Erythroblast (primary cell): ENCODE measurements at places on chromosomes 7 and 10.

DNA sequence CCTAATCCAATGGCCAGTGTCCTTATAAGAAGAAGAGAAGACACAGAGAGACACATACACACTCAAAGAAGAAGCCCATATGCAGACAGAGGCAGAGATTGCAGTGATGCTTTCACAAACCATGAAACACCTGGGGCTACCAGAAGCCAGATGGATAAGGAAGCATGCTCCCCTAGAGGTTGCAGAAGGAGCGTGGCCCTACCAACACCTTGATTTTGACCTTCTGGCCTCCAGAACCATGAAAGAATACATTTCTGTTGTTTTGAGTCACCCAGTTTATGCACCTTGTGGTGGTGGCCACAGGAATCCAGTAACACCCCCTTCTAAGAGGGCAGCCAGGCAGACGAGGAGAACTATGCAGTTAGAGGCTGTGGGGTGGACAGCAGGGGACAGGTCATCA, 43.5 kb downstream of the AOC1 start:
- DNase-seq, result no peak

DNA sequence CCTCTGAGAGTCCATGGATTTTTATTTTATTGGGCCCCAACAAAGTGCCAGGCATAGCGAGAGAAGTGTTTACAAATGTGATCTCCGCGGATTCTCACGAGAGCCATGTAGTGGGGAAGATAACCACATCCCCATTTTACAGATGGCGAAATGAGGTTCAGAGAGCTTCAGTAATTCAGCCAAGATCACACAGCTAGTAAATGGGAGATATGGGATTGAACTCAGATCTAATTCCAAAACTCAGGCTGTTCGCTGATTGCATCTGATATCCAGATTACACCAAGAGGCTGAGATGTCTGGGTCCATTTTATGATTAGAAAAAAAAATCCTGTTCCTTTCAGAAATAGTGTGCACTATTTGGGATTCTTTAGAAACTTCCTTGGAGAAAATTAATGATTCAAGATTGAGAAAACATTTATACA, 1.3 kb downstream of the FAS start:
- no peak for DNase-seq

DNA sequence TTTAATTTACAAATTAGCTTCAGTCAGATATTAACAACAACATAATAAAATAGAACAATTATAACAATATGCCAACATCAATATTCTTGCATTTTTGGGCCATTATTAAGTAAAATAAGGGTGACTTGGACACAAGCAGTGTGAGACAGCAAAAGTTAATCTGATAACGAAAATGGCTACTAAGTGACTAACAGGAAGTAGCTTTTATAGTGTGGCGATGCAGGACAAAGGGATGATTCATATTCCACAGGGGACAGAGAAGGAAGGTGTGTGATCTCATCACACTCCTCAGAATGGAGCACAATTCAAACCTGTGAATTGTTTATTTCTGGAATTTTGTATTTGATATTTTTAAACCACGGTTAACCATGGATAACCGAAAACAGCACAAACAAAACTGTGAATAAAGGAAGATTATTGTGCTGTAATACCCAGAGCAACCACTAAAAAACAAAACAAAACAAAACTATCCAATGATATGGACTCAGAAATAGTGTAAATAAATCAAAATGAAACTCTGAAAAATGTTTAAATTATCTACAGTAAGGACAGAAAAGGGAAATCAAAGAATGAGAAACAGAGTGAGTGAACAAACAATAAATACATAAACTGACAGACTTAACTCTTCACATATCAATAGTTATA, 66.9 kb upstream of the TFEC start:
- DNase-seq, result peak; percentile 1

- no peak for DNase-seq
Observed at GRCh38 chr10:62424026-62424425, 49.9 kb downstream of the ZNF365 start.

DNA sequence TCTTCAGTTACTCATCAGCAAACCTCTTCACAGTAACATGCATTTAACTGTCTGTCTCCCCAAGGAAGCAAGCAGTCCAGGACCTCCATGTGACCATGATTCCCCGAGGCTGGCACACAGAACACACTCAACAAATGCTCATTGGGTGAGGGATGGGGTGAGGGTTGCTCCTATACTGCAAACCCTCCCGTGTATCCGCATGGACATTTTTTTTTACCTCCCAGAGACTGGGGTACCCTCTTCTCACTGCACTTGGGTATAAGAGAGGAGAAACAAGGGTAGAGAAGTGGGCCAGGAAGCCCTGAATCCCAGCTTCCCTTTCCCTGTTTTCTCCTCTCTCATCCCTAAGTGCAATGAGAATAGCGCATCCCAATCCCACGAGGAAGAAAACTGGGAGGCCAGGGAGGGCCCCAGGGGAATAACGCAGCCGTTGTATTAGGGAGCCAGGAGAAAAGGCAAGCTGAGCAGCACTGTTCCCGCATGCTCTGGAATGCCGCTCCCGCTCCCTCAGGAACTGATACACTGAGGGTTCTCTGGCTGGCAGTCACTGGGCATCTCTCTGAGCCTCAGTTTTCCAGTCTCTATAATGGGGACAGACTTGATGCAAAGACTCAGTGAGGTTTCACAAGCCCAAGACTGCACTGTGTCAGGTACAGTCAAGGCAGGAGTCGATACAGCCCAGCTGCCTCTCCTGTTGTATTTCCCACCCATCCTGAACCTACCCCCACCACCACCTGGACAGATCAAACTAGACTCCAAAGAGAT, 134.6 kb downstream of the GRID1 start:
- no peak for DNase-seq

GRCh38 chr7:138838166-138838565, 40.2 kb upstream of the ATP6V0A4 start:
- no peak for DNase-seq

- DNase-seq, result no peak
Observed at GRCh38 chr7:34073676-34074075, 168.3 kb downstream of the BMPER start.

GRCh38 chr7:69782917-69783684, 184.8 kb downstream of the AUTS2 start:
- no peak for DNase-seq

GRCh38 chr7:55052741-55053427, 34.1 kb downstream of the EGFR start:
- no peak for DNase-seq

DNA sequence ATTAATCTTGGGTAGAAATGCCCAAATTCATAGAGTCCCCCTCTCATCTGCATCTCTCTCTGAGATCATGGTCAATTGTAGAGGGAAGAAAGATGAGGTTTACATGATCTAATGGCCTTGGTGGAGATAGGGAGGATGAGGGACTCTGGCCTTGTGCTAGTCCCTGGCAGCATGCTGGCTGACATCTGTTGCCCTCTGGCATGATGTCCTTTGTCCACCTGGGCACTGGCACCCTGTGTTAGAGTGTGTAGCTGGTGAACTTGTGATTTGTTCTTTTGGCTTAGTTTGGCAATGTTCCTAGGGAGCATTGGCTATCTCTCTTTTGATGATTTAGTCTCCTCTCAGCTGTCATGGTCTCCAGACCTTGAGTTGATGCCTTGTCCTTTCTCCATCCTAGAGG, 103.2 kb downstream of the DYNC1I1 start:
- DNase-seq, result no peak

GRCh38 chr7:3146571-3147226, 103.0 kb upstream of the CARD11 start:
- DNase-seq, result peak; percentile 15

- no peak for DNase-seq
Observed at GRCh38 chr10:72085864-72086465, 2.4 kb downstream of the SPOCK2 start.

GRCh38 chr7:130114374-130114773, 44.0 kb downstream of the KLHDC10 start:
- no peak for DNase-seq

DNA sequence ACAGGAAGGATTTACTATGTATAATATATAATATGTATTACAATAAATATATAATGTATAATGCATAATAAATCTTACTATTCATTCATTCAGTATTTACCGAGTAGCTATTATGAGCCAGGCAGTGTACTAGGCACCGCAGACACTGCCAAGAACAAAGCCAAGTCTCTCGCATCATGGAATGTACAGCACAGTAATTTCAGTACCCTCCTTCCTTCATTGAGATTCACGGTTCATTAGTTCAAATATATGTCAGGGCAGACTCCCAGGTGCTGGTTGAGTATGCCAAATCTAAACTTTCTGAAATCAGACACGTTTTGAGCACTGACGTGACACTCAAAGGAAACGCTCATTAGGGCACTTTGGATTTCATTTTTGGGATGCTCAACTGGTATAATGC, 9.1 kb downstream of the USP6NL start:
- peak; percentile 17 for DNase-seq

GRCh38 chr10:118141471-118141870, 94.7 kb upstream of the RAB11FIP2 start:
- no peak for DNase-seq

- no peak for DNase-seq
Observed at GRCh38 chr10:89296220-89296648, 5.6 kb upstream of the IFIT2 start.

- no peak for DNase-seq
Observed at GRCh38 chr10:61130366-61130765, 186.4 kb upstream of the RHOBTB1 start.

DNA sequence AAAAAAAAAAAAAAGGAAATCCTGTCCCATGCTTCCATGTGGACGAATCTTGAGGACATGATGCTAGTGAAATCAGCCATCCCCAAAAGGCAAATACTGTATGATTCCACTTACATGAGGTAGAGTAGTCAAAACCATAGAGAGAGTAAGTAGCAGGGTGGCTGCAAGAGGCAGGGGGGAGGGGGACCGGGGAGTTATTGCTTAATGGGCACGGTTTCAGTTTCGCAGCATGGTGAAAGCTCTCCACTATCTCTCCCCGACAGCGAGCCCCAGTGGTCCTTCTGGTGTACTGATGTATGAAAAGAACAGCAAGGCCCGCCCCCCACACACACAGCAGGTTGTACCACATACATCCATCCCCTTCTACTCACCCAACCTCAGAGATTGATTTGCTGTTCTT, 32.8 kb downstream of the NOD1 start:
- peak; percentile 59 for DNase-seq

DNA sequence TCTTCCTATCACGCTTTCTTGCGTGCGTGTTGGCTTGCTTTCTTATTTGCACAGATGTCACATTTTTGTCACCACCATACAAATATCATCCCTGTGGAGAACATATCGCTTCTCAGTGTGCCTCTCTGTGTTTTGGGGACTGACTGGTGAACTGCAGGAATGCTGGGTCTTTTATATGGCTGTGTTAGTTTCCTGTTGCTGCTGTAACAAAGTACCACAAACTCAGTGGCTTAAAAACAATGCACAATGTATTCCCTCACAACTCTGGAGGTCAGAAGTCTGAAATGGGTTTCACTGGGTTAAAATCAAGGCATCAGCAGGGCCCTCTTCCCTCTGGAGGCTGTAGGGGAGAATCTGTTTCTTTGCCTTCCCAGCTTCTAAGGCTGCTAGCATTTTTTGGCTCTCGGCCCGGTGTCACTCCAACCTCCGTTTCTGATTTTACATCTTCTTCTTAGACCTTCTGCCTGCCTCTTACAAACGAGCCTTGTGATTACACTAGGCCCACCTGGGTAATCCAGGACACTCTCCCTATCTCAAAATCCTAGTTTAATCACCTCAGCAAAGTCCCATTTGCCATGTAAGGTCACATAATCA, 82.0 kb downstream of the LRMDA start:
- no peak for DNase-seq

DNA sequence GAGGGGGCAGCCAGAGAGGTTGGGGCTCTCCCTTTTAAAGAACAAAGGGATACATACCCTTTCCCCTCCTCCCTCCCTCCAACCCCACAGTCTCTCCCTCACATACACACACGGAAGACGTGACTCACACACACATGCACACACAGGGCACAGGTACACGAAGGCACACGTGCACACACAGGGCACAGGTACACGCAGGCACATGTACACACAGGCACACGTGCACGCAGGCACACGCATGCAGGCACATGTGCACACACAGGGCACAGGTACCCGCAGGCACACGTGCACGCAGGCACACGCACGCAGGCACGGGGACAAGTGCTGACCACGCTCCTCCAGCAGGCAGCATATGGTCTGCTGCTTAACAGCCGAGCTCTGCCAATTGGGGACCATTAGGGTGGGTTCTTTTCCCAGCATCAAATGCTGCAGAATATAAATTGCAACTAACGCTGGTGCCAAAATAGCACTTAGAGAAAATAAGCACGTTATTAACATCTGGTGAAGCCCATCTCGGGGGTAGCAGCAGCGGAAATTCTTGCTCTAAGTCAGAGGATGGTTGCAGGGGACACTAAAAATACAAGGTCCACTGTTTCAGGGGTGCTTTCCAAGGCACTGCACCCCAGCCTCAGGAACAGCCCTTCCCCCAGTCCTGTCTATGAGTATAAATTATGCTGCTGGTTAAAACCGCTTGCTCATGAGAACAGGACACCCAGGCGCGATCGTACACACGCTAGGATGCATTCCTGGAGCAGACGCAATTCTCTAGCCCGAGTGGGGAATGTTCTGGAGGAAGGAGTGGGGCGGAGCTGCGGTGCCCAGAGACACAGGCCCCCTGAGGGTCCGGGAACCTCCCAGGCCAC, 55.2 kb upstream of the TNRC18 start:
- no peak for DNase-seq

DNA sequence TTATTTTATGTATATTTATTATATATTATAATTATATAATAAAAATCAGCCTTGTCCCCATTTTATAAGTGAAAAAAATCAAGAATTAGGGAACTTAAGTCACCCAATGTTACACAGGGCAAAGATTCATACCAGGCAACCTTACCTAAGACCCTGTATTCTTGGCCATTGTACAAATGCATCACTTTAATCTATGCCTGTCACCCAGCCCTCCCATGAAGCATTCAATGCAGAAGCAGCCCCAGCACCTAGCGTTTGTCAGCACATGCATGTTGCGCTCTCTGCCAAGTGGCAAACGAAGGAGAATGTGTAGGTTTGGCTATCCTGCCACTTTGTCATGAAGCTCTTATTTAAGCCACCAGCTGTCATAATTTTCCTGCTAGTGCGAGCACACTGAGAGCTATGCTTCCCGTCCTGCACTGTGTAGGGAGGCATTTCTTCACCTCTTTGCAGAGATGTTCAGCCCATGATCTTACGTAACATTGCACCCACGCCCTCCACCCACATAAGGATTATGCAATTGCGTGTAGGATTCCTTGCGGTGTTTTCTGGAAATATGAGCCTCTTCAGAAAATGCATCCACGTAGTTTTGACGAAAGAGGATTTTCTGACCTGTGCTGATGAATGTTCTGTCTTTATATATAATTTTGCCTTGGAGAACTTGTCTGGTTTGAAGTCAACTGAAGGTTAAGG, 7.7 kb upstream of the COBL start:
- DNase-seq, result no peak

GRCh38 chr10:48940958-48941357, 1.3 kb upstream of the LRRC18 start:
- no peak for DNase-seq

DNA sequence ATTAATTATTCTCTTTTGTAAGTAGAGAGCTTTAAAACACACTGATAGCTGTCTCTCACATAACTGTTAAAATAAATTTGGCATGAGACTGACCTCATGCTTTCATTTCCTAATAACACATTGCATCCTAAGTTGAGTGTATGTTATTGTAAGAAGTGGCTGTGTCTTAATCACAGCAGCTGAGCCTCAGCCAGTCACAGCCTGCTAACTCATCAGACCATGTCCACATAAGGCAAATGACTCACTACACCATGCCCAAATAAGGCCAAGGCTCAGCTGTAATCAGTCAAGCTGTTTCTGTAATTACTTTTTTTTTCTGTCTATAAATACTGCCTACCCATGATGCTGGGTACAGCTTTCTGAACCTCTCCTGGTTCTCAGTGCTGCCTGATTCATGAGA, 860.9 kb downstream of the XPNPEP1 start:
- no peak for DNase-seq
